ENCODE measurements at places on chromosomes 11 and 22. TPM values are rescaled to one million over a fixed set of nuclear protein-coding genes. Genes with fewer than 3 reads are reported as not detected.

The MIOX gene
- not detected for total RNA-seq

The ZNF214 gene
- not detected for total RNA-seq

The SHANK2 gene
- not detected for total RNA-seq

The PTGDR2 gene
- total RNA-seq: 1.3 TPM

The CLDN5 gene
- total RNA-seq: 0.25 TPM

DNA sequence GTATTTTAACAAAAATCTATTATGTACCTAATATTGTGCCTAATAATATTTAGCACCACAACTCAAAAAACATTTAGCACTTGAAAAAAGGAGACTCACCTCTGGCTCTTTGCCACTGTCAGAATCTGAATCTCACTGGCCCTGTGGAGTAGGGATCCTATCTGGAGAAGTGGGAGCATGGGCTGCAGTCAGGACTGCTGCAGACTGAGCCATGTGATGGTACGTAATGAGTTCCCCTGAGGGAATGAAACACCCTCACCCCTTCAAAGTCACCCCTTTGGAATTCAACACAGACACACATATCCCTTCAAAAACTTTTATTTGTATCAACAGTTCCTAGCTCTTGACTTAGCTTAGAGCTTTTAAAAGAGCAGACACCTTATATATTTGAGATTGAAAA lies 6.5 kb downstream of the PTPMT1 start:
- DNase-seq: no peak

DNA sequence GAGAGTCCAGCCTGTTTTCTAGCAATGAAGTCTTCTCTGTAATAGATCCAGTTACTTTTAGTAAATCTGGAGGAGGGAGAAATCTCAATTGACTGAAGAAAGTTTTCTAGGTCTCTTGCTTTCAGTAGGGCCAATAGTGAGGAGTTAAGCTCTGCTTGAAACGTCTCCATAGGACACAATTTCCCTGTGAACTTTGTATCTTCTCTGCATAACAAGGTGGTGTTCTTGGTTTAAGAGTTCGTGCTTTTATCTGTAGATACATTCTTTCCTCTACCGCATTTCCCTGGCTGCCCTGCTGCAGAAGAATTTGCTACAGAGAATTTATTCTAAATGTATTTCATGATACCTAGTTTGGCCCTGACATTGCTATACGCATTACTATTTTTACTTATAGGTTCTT lies 183.1 kb downstream of the ARHGAP42 start:
- DNase-seq: no peak

- DNase-seq: no peak
Observed at GRCh38 chr11:118194835-118195627, 18.6 kb upstream of the SCN2B start.

- no peak for DNase-seq
Observed at GRCh38 chr22:26777156-26777801, 119.9 kb downstream of the MIAT start.

GRCh38 chr22:49964136-49965090 lies 3.8 kb downstream of the PIM3 start:
- DNase-seq: no peak

GRCh38 chr22:29459773-29460172 lies 20.2 kb upstream of the NEFH start:
- DNase-seq: no peak

Data from activated CD4-positive, alpha-beta T cell treated with anti-CD3 and anti-CD28 coated beads, Interleukin-2, amount 10 ng/mL, durations not matched to agents 7 days and 5 days (primary cell).